Osteoblast (primary cell): ENCODE measurements at places on chromosomes 7 and 10. TPM values are rescaled to one million over a fixed set of nuclear protein-coding genes. Genes with fewer than 3 reads are reported as not detected.
A peak's percentile ranks its signal among the peaks of the same experiment; 100 is the strongest.

The AKR1E2 gene
- 15.6 and 17.7 TPM in 2 replicates for total RNA-seq

The PLCE1 gene
- 6.2 and 7.7 TPM in 2 replicates for total RNA-seq

The PKD1L1 gene
- total RNA-seq: under 0.01 TPM in 2 replicates

The CAPZA2 gene
- 159 and 173 TPM in 2 replicates for total RNA-seq

The HYAL4 gene
- total RNA-seq: not detected in 2 replicates

The OR6B1 gene
- total RNA-seq: not detected in 2 replicates

The IDE gene
- 36.9 and 42.4 TPM in 2 replicates for total RNA-seq

The SFXN2 gene
- 2.9 and 3.6 TPM in 2 replicates for total RNA-seq

The SHH gene
- not detected in 2 replicates for total RNA-seq

The GLI3 gene
- total RNA-seq: 10.9 and 11.9 TPM in 2 replicates

DNA sequence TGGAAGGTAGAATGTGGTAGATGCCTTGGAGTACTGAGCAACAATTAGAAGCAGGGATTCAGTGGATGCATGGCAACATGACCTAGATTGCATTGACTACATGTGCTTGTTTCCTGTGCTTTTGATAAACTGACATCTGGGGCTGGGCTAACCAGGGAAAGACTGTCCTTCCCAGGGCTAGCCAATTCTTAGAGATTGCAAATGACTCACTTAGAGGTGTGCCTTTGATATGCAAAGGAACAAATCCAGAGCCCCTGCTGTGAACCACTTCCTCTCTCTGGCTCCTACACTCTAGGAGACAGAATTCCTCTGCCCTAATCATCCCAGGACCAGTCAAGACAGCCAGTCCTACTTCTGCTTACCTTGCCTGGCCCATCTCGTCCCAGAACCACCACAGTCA, 651.5 kb downstream of the LRMDA start:
- DNase-seq: no peak

DNA sequence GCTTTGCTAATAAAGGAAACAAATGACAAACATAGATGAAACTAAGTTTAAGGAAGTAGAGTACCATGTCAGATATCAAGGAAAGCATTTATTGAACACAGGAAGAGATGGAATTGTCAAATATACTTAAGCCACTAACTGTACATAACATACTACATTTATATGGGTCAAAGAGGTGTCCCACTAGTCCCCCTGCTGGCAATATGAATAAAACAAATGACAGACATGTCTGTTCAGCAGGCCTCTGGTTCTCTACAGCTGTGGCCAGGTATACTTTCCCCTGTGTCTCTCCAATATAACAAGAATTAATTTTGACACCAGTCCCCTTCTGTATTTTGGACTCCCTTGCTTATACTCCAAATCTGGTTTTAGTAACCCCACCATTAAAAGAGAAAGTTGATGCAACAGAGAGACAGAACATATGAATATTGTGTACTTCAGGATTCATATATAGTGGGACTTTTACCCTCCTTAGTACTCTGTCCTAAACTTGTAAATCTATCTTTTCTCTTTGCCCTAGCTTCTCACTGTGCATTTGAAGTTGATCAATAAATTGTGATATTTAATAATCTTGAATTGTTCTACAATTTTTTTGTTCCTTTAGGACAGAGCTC, 42.9 kb downstream of the CD36 start:
- no peak for DNase-seq

GRCh38 chr7:159084069-159084801, 60.4 kb downstream of the VIPR2 start:
- DNase-seq: peak; percentile 57

- no peak for DNase-seq
These were observed 181.9 kb downstream of the AKR1D1 start for GRCh38 chr7:138258197-138258559.

DNA sequence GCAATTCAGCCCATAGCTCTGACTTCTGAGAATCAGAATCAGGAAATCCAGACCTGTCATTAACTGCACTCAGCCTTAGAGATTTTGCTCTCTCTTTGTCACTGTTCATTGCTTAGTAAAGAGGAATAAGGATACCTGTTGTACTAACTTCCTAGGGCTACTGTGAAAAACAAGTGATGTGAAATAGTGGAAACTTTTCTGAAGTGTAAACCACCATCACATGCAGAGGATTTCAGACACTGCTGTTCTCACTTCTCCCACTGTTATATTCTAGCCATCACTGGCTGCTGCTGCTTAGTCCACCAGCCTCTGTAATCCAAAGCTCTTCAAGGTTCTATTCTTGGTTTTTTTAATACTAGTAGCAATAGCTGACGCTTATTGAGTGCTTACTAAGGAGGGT, 129.6 kb upstream of the CCDC6 start:
- DNase-seq: no peak

DNA sequence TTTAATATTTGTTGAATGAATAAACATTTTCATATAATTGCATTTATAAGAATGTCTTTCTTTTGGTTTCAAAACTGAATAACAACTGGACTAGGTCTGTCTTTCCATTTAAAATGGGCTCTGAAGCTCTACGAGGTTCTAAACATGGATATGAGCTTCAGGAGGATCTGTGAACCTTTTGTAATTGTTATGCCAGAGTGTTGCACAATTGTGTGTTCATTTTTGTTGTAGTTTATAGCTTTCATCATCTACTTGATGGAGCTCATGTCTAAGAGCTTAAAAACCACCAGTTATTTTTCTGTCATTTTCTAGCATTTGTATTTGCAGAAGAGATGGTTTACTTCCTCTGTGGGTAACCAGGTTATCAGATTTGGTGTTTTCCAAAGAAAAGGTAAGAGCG, 265.7 kb upstream of the NPY start:
- no peak for DNase-seq

GRCh38 chr10:103657061-103657591, 163.6 kb downstream of the NEURL1 start:
- DNase-seq: no peak

GRCh38 chr7:42650701-42651100, 261.2 kb downstream of the C7orf25 start:
- DNase-seq: no peak

DNA sequence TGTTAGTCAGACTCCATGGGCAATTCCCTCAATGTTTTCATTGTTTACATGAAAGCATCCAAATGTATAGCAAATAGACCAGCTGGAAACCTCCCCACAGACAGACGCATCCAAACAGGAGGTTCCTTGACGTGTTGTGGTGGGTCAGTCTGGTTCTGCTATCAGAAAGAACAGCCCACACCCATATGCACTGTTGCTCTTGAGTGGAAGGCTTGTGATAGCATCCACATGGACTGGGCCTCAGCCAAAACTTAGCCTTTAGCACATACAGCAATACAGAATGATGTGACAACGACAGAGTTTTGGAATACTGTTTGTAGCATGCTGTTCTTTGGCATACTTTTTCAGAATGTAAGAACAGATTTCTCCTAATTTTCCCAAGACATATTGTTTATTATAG, 299.2 kb upstream of the ETV1 start:
- no peak for DNase-seq

GRCh38 chr7:32030904-32031692, 39.1 kb downstream of the PDE1C start:
- no peak for DNase-seq

GRCh38 chr7:12031638-12032037, 179.5 kb upstream of the TMEM106B start:
- DNase-seq: no peak

GRCh38 chr10:24457661-24458318, 248.9 kb downstream of the KIAA1217 start:
- DNase-seq: no peak

- DNase-seq: no peak
These were observed 151.1 kb downstream of the TMEM26 start for GRCh38 chr10:61302124-61302523.

GRCh38 chr10:113897693-113898618, 43.5 kb downstream of the NHLRC2 start:
- DNase-seq: peak; percentile 30

- DNase-seq: no peak
These were observed 86.7 kb downstream of the ARHGAP22 start for GRCh38 chr10:48517911-48518811.

GRCh38 chr10:18476076-18476647, 175.2 kb downstream of the NSUN6 start:
- no peak for DNase-seq

- peak; percentile 78 for DNase-seq
These were observed 77.5 kb upstream of the CUX1 start for GRCh38 chr7:101739775-101740398.

- DNase-seq: no peak
These were observed 663.5 kb downstream of the SORCS1 start for GRCh38 chr10:106500925-106501525.

GRCh38 chr7:17136126-17136525, 162.3 kb upstream of the AHR start:
- no peak for DNase-seq

DNA sequence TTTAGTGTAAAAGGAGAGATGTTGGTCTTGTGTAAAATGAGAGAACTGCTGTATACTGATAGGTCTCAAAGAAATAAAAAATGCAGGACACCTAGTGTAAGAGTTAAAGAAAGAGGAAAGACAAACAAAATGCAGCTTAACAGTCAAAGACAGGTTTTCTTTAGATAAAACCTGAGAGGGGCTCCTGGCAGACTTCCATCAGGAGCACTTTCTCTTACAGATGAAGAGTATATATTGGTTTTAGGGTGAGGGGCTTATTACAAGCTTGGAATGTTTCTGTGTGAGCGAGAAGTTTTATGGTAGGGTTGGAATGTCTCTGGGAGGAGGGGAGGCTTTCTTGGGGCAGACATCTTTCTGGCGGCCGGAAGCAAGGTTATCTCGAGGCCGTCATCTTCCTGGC, 16.2 kb downstream of the ACBD7 start:
- DNase-seq: no peak
